ENCODE measurements at places on chromosomes 1 and 21.

- no peak for DNase-seq
Measured at GRCh38 chr21:42112857-42113256, 41.7 kb downstream of the UMODL1 start.

- no peak for DNase-seq
Measured at GRCh38 chr1:54506594-54506993, 41.4 kb upstream of the ACOT11 start.

DNA sequence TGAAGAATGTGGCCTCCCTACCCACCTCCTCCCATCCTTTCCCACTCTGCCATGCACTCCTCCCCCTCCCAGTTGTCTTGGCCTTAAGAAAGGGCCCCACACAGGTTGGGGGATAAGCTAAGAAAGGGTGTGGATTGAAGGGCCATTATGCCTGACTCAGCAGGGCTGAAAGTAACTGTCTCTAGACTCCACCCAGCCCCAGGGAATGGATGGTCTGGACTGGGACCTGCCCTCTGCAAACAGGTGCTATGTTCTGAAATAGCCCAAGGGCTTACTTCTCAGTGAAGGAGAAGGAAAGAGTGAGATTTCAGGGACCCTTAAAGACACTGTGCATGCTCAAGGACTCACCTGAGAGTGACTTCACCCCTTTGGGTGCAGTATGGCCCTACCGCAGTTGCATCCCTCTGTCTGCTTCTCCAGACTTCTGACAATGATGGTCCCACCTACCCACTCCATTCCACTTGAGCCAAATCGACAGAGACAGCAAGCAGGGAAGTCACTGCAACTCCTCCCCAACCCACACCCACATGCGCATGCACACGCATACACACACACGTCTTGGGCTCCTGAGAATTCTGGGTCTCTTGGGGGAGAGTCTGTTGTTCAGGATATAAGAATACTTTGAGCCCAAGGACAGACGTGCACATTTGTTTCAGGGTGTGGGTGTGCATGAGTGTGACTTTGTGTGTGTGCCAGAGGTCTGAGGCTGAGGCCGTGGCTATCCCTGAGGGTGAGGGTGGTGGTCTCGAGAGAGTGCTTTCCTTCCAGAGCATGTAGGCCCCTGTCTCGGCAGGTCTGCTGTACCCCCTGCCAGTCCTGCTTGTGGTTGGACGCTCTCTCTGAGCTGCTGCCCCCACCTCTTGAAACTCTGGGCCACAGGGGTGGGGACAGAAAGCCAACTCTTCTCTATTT, 231.9 kb downstream of the PTPRU start:
- DNase-seq = no peak

GRCh38 chr21:43911935-43912487, 47.0 kb downstream of the AGPAT3 start:
- no peak for DNase-seq

GRCh38 chr1:110967256-110967655, 3.5 kb upstream of the LRIF1 start:
- DNase-seq = no peak

GRCh38 chr1:44994309-44994898, 8.0 kb upstream of the EIF2B3 start:
- no peak for DNase-seq

- no peak for DNase-seq
Measured at GRCh38 chr1:234543442-234544086, 64.6 kb upstream of the TARBP1 start.

DNA sequence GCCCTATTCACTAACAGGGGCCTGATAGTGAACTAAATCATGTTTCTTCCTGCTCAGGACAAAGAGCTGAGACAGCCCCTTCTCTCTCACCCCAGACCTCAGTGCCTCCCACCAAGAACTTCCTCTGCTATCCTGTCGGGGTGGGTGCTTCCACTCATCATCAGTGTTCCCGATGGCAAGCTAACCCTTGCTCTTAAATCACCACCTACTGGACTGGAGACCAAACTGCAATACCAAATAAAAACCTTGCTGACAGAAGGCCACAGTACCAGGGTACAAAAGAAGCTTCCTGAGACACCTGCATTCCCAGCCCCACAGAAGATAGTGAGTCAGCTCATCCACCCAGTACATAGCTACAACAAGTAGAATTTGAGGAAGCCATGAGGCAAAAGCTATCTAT, 799.5 kb downstream of the LTN1 start:
- no peak for DNase-seq

DNA sequence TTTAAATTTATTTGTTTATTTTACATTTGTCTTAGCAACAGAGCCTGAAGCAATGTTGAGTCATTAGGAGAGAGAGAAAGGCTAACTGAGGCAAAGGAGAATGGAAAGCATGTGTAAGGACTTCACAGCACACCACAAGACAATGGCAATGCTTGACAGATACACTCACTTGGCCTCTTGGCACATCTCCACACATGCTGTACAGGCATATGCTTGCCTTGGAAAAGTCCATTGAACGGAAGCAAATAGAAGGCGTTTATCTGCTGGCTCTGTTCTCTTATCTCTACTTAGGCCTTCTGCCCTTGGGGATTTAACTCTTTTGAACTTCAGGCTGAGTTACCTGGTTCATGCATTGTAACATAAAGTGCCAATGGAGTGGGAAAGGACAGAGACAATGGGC, 262.2 kb upstream of the POU3F1 start:
- DNase-seq = no peak

GRCh38 chr1:65467536-65467935, 47.1 kb downstream of the LEPR start:
- DNase-seq = no peak

- DNase-seq = no peak
Measured at GRCh38 chr1:231044588-231044987, 4.5 kb upstream of the FAM89A start.

DNA sequence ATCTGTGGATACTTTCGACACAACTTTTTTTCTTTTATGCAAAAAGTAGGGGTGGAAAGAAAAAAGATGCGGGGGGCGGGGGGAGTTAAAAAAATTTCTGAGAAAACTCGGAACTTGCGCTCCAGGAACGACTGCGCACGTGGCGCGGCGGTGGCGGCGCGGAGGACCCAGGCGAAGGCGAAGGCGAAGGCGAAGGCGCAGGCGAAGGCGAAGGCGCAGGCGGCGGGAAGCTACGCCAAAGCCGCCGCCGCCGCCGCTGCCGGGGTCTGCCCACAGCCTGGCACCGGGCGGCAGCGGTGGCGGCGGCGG, 208 bp upstream of the BARHL2 start:
- no peak for DNase-seq

- DNase-seq = no peak
Measured at GRCh38 chr1:185288435-185288834, 28.6 kb downstream of the IVNS1ABP start.

DNA sequence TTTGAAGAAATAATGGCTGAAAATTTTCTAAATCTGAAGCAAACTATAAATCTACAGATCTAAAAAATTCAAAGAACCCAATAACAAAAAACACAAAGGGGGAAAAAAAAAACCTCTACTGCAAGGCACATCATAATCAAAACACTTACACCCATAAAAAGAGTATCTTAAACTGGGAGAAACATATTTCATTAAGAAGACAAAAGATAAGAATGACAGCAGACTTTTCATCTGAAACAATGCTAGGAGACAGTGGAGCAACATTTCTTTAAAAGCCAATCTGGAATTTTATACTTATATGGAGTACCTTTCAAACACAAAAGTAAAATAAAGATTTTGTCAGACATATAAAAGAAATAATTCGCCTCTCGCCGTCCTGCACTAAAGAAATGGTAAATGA, 49.1 kb downstream of the COP1 start:
- no peak for DNase-seq

- DNase-seq = no peak
Measured at GRCh38 chr1:203627398-203627797, 766 bp downstream of the ATP2B4 start.

- DNase-seq = no peak
Measured at GRCh38 chr1:57067863-57068262, 102.0 kb upstream of the C8B start.

GRCh38 chr21:32947736-32948135, 78.0 kb upstream of the OLIG2 start:
- DNase-seq = no peak

DNA sequence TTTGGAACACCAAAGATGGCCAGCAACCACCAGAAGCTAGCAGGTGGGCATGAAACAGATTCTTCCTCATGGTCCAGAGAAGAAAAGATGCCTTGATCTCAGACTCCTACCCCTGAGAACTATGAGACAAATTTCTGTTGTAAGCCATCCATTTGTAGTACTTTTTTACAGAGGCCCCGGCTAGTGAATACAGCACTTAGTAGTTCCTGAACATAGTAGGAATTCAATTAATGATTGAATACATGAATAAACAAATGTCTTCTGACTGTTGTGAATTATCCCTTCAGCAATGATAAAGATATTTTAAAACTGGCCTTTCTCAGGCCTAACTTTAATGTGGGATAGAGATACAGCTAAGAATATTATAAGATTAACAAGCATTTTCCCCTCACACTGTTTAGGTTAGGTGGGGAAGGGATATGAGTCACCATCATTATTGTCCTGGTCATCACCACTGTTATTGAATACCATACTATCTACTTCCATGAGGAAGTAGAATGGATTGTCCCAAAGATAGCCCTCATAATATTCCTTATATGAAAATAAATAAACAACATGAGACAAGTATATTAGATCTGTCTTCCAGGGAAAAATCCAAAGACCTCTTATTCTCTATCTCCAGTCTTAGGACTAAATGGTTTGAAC, 51.4 kb downstream of the ADCY10 start:
- no peak for DNase-seq

Measured in central memory CD4-positive, alpha-beta T cell (primary cell).